ENCODE measurements at places on chromosomes 7 and 10.
A peak's percentile ranks its signal among the peaks of the same experiment; 100 is the strongest.

DNA sequence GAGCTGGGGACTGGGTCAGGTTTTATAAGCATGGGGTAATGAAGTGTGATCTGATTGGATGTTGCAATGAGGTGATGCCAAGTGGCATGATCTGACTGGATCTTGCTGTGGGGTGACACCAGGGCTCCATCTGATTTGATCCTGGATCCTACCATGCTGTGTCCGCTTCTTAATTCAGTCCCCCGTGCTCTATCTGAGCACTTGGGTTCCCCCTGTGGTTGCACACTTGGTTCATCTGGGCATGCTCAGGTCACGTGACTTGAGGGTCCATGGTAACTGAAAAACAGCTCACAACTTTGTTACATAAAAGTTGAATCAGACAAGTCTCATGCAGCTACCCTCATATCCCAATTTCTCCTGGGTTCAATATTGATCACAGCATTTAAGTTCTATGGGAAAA, 448.6 kb upstream of the NRP1 start:
- no peak for DNase-seq

- DNase-seq, result no peak
Observed at GRCh38 chr10:33120700-33121099, 162.7 kb upstream of the ITGB1 start.

- DNase-seq, result no peak
Observed at GRCh38 chr7:47428052-47428767, 153.7 kb downstream of the TNS3 start.

DNA sequence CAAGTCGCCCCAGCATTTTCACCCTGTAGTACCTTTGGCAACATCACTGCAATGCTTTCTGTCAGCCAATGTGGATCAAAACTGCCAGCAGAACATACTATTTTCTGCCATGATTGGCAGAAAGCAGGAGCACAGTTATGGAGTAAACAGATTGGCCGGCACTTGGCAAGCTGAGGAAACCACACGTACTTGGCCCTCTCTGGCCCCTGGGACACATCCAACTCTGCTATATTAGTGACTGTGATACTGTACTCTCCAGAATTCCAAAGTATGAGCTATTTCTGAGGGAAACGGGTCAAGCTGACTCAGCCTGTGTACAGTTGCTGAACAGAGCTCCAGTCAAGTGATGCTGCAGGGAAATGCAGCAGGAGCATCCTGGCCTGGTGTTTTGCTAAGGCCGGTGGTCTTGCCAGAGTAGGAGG, 39.8 kb upstream of the LANCL2 start:
- peak; percentile 94 for DNase-seq

Data from EL (cell line).